Chondrocyte (in vitro differentiated cells): ENCODE measurements at places on chromosomes 13 and 19. TPM values are rescaled to one million over a fixed set of nuclear protein-coding genes. Genes with fewer than 3 reads are reported as not detected.

The CCNA1 gene
- 0.27 to 0.38 TPM in 2 of 3 replicates, not detected in the other for total RNA-seq

The SHISA2 gene
- total RNA-seq: 59.5 to 115 TPM (median 113 TPM) in 3 replicates

The FCHO1 gene
- total RNA-seq: 0.22 to 0.70 TPM (median 0.49 TPM) in 3 replicates

The ETV2 gene
- 1.5 to 1.7 TPM (median 1.6 TPM) in 3 replicates for total RNA-seq

The SHISA7 gene
- total RNA-seq: not detected in 3 replicates
